ENCODE measurements at places on chromosomes 1 and 21.

DNA sequence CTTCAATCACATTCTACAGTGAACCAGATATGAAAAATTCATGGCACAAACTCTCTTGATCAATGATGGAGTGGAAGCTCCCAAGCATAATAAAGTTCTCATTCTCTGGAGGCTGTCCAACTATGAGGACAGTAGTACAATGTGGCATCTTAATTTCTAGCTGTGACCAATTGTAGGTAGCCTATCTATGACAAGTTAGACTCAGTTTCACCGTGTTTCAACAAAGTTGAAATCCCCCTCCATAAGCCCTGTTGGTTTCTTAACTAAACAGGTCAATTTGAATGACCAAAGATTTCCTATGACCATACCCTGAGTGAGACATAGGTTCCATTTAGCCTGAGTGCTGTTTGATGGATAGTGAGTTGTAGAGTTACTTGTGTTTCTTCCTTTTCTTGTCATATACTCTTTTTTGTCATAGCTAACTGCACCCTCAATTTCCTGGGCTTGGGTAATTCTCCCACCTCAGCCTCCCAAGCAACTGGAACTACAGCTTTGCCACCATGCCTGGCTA, 11.8 kb downstream of the PATJ start:
- DNase-seq, result no peak

DNA sequence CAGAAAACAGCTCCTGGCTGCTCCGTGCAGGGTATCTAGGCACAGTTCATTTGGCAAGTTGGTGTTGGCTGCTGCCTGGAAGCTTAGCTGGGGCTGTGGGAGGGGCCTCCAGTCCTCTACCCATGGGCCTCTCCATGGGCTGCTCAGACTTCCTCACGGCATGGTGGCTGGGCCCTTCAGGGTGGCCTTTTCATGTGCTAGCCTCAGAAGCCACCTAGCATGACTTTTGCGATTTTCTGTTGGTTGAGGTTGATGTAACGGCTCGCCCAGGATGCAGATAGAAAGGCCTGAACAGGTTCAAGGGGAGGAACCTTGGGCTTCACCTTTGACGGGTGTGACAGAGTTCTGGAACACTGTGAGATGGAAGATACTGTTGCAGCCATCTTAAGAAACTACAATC, 25.8 kb upstream of the LHX4 start:
- no peak for DNase-seq

- DNase-seq, result no peak
Measured at GRCh38 chr1:10497109-10497508, 22.4 kb downstream of the PEX14 start.

DNA sequence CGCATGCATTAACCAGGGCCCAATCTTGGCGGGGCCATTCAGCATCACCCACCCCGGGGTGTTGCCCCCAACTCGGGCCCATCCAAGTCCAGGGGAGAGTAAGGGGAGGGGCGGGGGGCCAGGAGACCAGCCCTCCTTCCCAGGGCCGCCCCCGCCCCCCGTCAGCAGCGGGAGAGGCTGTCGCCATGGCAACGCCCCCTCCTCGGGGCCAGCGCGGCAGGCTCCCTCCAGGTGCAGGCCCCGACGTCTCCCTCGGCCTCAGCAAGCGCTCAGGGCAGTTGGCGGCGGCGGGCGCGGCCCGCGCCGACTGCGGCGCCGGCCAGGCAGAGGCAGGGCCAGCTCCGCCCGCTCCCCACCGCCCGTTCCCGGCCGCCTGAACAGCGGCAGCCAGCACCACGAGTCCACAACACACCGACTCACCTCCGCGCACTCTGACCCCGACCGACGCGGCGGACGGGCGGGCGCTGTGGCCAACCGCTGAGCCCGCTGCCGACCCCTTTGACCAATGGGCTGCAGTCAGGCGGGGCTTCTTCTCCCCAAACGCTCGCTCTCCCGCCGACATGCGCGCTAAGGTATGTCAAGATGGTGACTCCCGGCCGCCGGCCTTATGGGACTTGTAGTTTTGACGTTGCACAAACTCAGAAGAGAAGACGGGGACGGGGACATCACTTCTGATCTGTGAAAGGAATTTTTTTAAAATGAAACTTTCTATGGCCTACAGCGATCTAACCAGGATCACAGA, at the start of gene ERI3:
Gene ERI3, minus strand, starts transcription at position 418 of the 742 bp plus-strand sequence. Its CDS starts 231 bp downstream, at position 187.
- peak; percentile 96 for DNase-seq

DNA sequence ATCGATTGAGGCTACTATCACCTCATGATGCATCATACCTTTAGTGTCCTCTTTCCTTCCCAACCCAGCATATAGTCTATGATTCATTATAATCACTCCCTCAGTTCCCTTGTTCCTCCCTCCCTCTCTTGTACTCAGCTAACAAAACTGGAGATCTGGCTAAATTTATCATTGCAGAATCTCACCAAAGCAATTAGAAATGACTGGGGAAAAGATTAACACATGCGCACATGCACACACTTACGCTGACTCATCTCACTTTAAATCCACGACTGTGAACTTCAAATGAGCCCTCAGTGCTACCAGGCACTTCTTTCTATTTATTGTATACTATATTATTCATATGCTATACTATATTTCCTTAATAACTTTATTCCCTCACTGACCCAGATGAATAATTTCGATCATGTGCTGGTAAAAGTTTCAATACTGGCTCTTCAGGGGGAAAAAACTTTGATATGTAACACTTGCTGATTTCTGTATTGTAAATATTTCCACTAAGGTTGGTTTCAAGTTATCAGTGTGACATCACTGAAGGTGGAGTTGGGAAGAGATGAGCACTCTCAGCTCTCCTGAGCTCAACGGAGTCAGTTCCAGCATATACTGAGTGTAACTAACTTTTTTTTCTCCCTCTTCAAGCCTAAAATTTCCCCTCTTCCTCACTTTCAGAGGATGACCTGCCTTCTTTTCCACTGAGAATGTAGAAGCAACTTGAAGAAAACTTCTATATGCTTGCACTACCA, 613.7 kb upstream of the B3GALT2 start:
- no peak for DNase-seq

DNA sequence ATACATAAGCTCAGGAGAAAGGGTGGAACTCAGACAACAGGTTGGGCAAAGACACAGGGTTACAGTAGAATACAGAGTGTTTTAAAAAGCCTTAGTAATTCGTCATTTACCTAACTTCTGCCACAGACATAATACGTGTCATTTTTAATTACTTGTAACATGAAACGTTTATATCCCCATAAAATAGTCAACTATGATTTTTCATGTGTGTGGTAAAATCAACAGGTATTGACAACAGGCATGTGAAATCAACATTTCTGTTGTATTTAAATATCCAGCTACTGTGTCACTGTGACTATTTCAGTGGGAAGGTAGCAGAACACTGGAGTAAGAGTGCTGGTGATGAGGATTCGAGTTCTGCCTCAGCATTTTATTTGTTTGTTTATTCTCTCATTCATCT, 5.7 kb downstream of the FAM163A start:
- no peak for DNase-seq

DNA sequence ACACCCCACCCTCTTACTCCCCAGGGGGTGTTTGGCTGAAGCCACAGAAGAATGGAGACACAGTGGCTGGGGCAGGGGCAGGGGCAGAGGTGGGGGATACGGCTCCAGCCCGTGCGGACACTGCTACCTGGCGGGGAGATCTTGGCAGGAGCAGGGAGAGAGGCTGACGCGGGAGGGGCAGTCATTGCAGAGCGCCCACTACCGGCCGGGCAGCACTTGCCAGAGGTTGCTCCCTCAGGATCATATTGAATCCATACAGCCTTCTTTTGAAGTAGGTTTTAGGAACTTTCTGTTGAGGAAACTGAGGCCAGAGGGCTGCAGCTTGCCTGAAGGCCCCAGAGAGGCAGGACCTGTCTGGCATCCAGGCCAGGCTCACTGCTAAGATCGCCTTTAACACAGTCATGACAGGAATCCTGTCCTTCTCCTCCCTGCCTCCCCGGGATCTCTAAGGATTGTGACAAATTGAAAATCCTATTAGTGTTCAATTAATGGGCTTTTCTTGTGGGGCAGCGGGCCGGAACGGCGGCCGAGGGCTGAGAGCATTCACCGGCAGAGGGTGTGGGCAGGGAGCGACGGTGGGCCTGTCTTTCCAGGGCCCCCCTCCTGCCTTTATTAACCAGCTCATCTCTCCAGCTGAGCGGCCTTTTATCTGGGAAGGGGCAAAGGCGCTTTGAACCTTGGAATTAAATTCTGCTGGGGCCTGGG, 65.5 kb upstream of the WNT4 start:
- DNase-seq, result no peak

DNA sequence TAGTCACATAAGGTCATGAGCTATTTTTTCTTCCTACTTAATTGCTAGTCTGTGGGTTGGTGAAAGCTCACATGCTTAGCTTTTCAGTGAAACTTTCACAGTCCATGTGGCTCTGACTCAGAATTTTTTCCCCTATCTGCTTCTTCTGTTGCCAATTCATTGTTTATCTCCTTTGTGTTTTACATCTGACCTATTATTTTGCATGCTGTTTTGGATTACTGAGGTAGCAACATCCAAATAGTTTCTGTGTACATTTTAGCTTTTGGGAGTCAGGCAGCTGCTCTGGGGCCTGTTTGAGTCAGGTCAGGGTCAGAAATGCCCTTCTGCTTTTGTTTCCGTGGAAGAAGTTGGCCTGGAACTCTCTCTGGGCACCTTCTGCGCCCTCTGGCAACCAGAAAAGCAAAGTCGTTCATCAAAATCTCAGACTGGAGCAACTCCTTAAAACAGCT, 40.0 kb downstream of the ROR1 start:
- DNase-seq, result no peak

- no peak for DNase-seq
Measured at GRCh38 chr1:219398815-219399396, 214.0 kb downstream of the ZC3H11B start.

GRCh38 chr1:160005070-160005469, 26.7 kb downstream of the PIGM start:
- DNase-seq, result no peak

- DNase-seq, result no peak
Measured at GRCh38 chr1:100721526-100722207, 2.1 kb downstream of the VCAM1 start.

DNA sequence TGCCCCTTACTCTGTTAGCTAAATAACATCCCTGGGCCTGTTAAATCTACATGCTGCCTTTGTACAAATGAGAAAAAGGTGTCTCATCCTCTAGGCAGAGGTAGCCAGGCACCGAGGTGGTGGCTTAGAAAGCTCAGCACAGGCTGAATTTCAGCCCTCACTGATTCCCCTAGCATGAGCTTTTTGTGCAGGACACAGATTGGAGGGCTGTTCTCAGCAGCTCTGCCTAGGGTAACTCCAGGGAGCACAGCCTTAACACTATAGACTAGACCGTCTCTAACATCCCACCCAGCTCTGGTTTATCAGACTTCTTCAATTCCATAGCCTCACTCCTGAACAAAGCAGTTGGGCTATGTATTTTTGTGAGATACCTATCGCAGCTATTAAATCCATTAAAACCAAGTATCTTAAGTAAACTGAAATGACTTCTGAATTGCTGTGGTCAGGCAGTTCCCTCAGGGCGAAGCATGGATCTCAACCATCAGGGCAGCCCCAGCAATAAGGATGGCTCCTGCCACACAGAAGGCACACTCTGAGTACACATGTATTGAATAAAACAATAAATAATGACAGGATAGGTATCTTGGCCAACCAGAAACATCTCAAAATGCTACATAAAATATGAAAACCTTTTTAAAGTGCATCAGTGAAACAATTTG, 14.8 kb downstream of the S100A6 start:
- no peak for DNase-seq

GRCh38 chr1:213055767-213056166, 4.7 kb downstream of the RPS6KC1 start:
- no peak for DNase-seq

- no peak for DNase-seq
Measured at GRCh38 chr1:246769306-246769705, 45.1 kb downstream of the SCCPDH start.

DNA sequence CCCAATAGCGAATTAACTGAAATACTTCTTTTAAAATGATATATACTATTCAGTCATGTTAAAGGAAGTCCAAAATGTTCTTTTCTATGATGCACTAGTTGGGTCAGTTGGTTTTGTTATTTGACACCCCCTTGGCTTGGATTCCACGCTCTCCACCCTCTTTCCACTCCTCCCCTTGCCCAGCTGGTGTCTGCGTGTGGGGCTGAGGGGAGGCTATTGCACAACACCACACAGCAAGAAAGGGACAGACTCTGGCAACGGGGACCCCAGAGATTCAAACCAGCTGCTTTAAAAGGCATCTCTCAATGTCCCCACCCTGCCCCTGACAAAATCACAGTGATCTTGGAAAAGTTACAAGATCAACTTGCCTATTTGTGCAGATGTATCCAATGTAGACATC, 394.3 kb downstream of the TGFB2 start:
- DNase-seq, result no peak

GRCh38 chr1:11407301-11407994, 71.5 kb upstream of the DISP3 start:
- peak; percentile 32 for DNase-seq

DNA sequence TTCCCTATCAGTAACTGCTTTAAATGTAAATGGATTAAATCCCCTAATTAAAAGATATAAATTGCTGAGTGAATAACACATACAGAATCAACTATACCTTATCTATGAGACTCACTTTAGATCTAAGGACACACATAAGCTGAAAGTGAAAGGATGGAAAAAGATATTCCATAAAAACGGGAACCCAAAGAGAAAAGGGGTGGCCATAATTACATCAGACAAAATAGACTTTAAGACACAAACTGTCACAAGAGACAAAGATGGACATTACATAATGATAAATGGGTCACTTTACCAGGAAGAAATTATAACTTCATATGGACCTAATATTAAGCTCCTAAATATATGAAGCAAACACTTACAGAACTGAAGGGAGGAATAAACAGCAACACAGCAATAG, 59.2 kb downstream of the SLC25A24 start:
- no peak for DNase-seq

- no peak for DNase-seq
Measured at GRCh38 chr1:75643460-75643859, 32.5 kb upstream of the SLC44A5 start.

DNA sequence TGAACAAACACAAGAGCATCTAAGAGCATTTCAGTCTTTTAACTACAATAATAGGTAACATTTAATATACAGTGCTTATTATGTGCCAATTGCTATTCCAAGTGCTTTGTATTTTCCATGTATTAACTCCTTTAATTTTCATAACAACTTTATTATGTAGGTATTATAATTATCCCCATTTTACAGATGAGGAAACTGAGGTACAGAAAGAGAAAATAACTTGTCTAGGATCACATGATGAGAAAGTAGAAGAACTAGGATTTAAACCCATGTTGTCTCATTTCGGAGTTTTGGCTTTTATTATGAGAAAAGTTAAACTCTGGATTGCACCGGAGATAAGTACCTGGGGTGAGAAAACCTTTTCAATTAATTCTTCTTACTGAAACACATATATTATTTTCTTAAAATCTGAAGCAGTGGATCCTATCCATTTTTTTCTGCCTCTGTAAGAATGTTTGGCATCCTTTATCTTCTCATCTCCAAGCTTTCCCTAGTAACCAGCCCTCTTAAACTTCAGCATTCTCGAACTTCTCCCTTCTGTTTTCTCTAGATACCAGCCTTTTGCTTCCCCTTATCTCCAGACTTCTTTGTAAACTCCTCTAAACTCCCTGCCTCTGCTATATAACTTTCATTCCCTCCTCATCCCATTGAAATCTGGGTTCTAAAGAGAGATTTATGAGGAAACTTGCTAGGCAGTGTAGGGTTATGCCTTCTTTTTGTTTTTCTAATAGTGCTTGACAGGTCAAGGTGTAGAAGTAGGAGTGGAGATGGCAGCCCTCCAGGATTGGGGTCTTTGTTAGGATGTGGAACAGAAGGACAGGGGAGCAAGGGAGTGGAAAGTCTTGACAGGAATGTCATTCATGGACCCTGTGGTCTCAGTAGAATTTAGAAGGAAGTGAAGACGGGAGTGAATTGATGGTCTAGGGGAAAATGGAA, 28.3 kb downstream of the POU2F1 start:
- no peak for DNase-seq

- DNase-seq, result no peak
Measured at GRCh38 chr21:29870814-29871213, 69.0 kb downstream of the GRIK1 start.
